B cell (primary cell): ENCODE measurements at places on chromosomes 2 and 18. TPM values are rescaled to one million over a fixed set of nuclear protein-coding genes. Genes with fewer than 3 reads are reported as not detected.

DNA sequence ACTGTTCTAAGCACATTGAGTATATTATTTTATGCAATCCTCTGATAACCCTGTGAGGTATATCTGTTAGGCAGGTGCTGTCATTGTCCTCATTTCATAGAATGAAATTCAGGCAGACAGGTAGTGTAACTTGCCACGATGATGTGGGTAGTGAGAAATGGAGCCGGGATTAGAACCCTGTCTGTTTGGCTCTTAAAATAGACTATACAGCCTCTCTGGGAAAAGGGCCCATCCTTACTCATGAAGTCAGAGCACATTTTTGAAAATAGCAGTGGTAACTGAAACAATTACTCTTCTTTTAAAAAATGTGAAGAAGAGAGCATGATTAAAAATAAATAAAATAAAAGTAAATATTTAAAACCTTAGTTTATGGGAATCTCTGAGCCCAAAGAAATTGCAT, 23.0 kb downstream of the FAM171B start:
- H3K4me1 ChIP-seq, result no peaks in the 10 kb centered on the region
- DNase-seq, result no peak
- H3K27me3 ChIP-seq, result no peaks in the 10 kb centered on the region

DNA sequence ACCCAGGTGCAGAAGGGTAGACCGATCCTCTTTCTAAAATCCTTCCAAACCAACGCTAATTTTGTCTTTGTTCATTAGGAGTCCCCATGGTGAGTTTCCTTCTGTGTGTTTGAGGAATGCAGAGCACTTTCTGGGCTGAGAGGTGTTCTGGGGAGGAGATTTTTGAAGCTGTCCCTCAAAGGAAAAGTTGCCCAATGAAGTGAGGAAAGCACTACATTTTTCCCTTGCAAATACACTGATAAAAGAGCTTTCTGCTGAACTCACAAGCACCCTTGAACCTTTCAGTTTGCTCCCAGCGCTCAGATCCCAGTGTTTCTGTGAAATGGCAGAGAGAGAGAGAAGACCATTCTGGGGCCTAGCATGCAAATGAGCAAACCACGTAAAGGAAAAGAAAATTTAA, 299.6 kb upstream of the FANCL start:
- no peaks in the 10 kb centered on the region for H3K36me3 ChIP-seq
- H3K27me3 ChIP-seq, result no peaks in the 10 kb centered on the region
- H3K4me3 ChIP-seq, result no peak overlapping the region
- H3K4me1 ChIP-seq, result no peaks in the 10 kb centered on the region
- no peak overlapping the region for H3K27ac ChIP-seq
- no peak for DNase-seq

GRCh38 chr2:352696-353095, 64.8 kb upstream of the ALKAL2 start:
- H3K36me3 ChIP-seq, result no peaks in the 10 kb centered on the region
- DNase-seq, result no peak
- peaks cover 6% of the 10 kb centered on the region for H3K4me1 ChIP-seq
- H3K27ac ChIP-seq, result no peak overlapping the region
- H3K27me3 ChIP-seq, result no peaks in the 10 kb centered on the region
- H3K4me3 ChIP-seq, result no peak overlapping the region

- H3K36me3 ChIP-seq, result no peaks in the 10 kb centered on the region
- no peak overlapping the region for H3K27ac ChIP-seq
- H3K4me3 ChIP-seq, result no peak overlapping the region
- H3K4me1 ChIP-seq, result no peaks in the 10 kb centered on the region
- no peak for DNase-seq
These were observed 119.1 kb downstream of the AQP4 start for GRCh38 chr18:26746398-26746797.

Gene PDE6D
- total RNA-seq, result 31.9 and 40.8 TPM in 2 replicates
